IPS-NIHi11 (cell line): ENCODE measurements at places on chromosomes 7 and 10.

- peak; percentile 51 for DNase-seq
Measured at GRCh38 chr7:27921081-27921836, 181.3 kb downstream of the TAX1BP1 start.

- no peak for DNase-seq
Measured at GRCh38 chr7:21538936-21539495, 3.8 kb upstream of the DNAH11 start.

- no peak for DNase-seq
Measured at GRCh38 chr7:17401791-17402627, 103.6 kb downstream of the AHR start.

DNA sequence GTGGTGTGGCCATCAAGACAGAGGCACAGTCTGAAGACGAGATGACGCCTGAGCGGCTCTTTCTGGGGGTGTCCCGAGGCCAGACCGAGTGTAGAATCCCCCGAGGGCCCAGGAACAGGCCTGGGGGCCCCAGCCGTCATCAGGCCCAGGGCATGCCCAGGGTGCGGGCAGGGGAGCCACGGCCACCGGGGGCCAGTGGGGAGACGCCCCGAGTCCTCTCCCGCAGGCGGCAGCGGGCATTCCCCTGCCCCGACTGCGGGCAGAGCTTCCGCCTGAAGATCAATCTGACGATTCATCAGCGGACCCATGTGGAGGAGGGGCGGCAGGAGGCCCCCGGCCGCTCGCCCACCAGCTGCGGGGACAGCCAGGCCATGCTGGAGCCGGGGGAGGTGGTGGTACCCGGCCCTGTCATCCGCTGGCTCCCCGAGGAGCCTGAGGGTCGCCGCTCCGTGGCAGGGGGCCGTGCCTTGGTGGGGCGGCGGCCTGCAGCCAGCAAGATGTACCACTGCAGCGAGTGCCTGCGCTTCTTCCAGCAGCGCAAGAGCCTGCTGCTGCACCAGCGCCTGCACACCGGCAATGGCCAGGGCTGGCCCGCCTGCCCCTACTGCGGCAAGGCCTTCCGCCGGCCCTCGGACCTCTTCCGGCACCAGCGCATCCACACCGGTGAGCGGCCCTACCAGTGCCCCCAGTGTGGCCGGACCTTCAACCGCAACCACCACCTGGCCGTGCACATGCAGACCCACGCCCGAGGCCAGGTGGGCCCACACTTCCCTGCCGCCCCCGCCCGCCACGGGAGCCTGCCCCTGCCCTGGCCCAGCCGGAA lies 19.7 kb downstream of the ZNF783 start:
- DNase-seq = no peak

- no peak for DNase-seq
Measured at GRCh38 chr10:119679480-119679829, 28.3 kb downstream of the BAG3 start.

GRCh38 chr7:155265961-155266360 lies 31.7 kb upstream of the INSIG1 start:
- no peak for DNase-seq

DNA sequence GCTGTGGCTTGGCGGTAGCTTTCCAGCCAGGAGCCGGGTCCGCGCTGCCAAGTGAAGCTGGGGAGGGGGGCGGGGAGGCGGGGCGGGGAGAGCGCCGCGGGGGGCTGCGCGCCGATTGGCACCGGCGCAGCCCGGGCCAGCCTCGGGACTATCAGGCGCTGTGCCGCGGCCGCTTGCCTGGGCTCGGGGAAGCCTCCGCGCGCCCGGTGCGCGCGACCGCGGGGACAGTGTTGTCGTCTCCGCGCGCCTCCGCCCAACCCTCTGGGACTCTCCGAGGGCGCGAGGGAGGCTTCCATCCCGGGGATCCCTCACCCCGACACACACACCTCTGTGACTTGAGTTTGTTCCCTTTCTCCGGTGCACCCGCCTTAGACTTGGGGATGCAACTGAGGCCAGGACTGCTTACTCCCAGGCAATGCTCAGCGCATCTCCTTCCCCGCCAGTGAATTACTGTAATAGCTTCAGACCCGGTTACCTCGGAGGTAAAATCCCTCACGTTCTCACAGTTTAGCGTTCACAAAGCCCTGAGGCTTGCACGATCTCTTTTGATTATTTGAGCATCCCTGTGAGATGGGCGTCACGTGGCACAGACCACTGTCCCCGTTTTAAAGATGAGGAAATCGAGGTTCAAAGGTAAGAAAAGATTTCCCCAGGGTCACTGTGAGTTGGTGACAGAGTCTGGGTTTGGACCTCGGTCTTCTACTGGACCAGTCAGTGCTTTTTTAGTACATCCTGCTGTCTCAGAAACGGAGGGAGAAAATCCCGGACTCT lies at the start of gene NKX1-2:
TSS of gene NKX1-2 (minus strand) at position 24 of the 771 bp plus-strand sequence. CDS start 92 bp downstream, outside the sequence.
- peak; percentile 91 for DNase-seq

- DNase-seq = no peak
Measured at GRCh38 chr7:33841031-33841430, 64.3 kb upstream of the BMPER start.

GRCh38 chr7:90320801-90321494 lies at the start of gene FAM237B:
TSS of gene FAM237B (minus strand) at chr7:90321304. CDS start at chr7:90319748, 1,556 bp downstream.
- peak; percentile 63 for DNase-seq

DNA sequence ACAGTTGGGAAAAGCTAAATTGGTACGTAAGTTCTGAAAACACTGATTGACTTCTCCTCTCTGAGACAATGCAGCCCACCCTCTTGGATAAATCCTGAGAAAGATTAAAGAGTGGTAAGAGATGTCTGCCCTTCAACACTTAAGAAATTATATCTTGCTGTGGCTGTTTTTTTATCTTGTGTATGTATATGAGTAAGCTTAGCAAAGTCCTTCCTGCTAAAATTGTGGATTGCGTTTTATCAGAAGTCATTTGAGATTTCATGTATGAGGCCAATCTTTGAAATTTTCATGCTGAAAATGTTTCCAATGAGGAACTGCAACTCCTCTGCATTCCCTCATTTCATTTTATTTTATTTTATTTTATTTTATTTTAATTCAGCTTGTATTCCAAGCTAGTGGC lies 106.2 kb upstream of the INHBA start:
- no peak for DNase-seq

DNA sequence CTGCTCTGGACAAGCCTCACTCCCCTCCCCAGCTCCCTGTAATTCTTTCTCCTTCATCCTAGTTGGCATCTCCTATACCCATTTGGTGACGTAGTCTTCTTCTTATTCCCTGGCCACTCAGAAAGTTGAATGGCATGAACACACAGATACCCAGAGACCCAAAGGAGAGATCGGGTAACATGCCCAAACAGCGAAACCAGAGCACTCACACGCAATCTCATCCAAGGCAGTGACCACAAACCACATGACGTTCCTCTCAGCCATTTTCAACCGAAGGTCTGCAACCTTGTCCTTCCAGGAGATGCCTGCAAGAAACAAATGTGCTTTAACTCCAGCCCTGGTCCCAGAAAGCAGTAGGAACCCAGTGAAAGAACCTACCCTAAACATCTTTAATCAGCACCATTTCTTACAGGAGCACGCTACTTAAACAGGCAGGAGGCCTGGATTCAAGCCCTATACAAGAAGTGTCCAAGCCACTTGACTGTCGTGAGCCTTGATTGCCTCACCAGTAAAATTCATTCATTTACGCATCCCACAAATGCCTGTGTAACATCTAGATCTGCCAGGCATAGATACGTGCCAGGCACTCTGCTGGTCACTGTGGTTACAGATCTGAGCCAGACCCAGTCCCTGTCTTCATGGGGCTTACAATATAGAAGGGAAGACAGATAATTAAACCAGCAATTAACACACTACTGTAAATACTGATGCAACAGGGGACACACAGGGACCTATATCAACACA lies 37.1 kb downstream of the XPNPEP1 start:
- DNase-seq = no peak

DNA sequence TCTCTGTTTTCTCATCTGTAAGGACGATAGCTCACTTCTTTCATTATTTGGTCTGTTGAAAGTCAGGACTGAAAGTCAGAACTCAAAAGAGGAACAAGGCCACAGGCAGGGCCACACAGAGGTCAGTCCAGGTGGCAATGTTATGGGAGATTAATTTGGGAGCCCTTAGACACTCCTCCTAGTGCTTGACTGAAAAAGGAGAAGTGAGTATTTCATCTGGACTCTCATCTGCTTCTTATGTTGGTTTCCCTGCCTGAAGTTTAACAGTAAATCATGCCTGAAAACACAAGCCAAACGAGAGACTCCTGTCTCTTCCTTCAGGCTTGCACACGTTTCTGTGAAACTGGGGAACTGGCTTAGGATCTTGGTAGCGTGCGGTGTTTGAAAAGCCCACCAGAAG lies 248.5 kb downstream of the BUB3 start:
- DNase-seq = no peak

DNA sequence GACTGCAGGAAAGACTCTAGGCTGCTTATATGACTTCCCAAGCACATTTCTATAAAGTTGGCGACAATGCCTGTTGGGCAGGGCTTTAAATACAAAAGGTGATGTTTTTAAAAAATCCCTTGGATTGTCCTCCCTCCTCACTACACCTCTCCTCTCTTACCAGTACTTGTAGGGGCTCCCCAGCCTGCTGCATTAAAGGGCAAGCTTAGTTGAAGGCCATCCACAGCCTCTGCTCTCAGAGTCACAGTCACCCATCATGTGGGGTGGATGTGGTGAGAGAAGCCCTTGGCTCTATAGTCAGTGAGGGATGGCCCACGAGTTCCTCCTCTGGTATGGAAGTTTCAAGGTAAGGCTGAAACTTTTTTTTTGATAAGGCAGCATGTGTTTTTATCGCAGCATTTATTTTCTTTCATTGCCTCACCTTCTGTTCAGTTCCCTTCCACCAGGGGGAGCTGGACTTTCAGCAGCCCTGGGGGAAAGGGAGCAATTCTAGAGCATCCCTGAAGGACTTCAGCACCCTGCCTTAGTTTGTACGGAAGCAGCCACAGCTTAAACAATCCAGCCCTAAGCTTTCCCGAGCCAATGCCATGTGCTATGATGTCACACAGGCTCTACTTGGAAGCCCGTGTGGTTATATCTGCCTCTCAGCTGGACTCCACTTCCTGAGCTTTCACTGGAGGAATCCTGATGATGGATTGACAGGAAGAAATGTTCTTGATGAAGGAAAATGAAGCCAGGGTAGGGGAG lies 131.9 kb downstream of the CALCR start:
- DNase-seq = peak; percentile 68

DNA sequence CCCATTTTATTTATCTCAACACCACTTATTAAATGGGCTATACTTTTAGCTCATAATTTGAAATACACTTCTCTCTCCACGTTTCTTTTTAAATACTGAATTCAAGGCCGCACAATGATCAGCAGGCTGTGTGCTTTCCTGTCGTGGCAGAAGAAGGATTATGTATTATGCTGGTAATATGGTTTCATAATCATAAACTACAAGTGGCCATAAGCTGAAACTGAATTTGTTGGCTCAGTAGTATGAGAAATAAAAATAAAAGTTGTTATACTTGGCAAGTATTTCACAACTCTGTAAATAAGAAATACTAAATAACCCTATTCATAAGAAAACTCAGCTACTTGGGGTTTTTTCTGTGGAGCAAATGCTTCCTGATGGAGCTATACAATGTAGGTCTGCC lies 313.6 kb downstream of the DOCK4 start:
- no peak for DNase-seq

- no peak for DNase-seq
Measured at GRCh38 chr7:2521952-2522591, 2.5 kb downstream of the LFNG start.

GRCh38 chr7:47763063-47763974 lies 181.4 kb upstream of the TNS3 start:
- DNase-seq = peak; percentile 21

- no peak for DNase-seq
Measured at GRCh38 chr7:149878523-149878921, 4.8 kb downstream of the ATP6V0E2 start.

- peak; percentile 84 for DNase-seq
Measured at GRCh38 chr7:1579481-1580421, 9.9 kb upstream of the PSMG3 start.

DNA sequence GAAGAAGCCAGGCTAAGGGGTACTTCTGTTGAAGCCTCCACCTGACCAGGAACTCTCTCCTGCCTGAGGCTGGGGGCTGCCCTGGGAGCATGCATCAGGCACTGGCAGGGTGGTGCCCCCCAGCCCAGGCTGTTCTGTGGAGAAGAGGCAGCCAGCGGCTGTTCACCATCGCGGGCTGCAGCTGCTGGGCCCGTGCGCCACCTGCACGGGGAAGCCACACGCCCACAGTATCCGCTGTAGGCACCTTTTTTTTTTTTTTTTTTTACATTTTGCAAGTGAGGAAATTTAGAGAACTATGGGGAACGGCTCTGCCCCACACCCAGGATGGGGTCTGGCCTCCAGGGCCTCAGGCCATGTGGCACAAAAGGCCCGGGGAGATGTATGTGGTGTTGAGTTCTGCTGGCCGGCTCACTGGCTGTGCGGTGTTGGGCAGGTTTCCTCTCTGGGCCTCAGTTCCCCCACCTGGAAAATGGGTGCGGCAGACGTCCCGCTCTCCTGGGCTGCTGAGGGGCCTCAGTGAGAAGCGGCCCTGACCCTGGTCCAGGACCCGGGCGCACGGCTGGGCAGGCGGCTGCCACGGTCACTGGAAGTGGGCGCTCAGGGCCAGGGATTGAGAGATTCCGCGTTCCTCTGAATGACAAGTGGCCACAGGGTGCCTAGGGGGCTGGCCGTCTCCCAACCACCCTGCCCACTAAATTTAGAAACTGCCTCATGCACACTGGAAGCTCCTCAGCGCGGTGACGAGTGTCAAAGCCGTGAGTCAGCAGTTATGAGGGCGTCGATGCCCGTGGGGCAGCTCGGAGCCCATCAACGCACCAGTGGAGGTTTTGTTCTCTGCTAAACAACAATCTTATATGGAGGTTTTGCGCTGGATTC lies 8.8 kb upstream of the INTS1 start:
- no peak for DNase-seq

DNA sequence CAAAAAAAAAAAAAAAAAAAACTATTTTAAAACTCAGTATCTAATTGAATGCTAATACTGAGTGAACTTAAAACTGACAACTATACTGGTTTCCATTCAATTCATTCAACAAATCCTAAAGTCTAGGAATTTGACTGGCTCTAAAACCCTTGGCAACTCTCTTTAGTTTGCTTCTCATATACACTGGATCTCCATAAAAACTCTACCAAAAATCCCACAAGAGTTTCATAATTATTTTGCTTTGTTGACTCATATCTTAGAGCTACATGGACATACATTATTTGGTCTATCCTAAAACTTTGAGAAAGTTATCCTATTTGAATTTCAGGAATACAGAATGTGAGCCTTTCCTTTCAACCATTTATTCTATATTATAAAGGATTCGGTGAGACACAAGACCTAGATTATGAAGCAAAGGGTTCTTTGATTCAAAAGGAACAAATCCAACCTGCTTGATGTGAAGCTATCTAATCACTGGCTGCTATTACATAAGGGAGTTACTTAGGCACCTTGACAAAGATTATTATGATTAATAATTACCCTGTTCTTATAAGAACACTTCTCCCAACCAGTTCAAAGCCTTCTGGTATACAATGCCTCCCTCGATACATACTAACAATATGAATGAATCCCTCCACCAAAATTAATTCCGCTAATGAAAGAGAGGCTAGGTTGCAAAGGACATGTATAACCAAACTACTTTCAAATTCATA lies 15.8 kb upstream of the KMT2E start:
- no peak for DNase-seq
